SK-N-SH treated with all-trans-retinoic acid at 6 μM for 48 hours (cell line): ENCODE measurements at places on chromosomes 2 and 18.

DNA sequence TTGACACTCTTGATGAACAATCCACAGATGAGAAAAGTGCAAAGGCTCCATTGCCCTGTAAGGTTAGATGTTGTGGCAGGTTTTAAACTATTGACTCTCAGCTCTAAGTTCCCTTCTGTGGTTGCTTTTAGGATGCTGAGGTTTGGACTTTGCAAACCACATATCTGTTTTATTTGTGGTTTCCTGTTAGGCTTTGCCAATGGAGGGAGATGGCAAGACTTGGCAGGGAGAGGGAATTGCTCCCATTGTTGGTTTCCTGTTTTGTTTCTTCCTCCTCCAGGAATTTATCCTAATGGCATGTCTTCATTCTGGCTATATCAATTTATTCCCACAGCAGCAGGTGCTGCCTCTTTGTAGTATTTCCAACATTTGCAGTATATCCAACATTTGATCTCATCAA lies 772.3 kb downstream of the LRRTM4 start:
- no peak for ATAC-seq

DNA sequence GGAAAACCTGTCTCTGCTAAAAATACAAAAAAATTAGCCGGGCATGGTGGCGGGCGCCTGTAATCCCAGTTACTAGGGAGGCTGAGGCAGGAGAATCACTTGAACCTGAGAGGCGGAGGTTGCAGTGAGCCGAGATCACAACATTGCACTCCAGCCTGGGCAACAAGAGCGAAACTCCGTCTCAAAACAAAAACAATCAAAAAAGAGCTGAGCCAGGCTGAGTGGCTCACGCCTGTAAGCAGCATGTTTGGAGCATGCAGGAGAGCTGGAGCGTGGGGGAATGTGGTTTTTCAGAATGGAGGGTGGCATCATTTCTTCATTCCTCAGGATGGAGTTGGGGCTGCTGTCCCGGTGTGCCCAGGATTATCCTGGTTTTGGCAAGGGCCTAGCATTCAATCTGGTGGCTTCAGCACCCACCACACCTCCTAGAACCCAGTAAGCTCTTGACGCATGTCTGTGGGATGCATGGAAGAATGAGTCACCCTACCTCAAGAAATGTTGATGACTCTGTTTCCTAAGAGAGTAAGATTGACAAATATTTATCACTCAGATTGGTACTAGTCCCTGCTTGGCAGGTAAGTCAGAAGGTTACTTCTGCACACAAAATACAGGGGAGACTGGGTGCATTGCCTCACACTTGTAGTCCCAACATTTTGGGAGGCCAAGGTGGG lies 90.2 kb upstream of the ODC1 start:
- peak; percentile 48 for ATAC-seq

DNA sequence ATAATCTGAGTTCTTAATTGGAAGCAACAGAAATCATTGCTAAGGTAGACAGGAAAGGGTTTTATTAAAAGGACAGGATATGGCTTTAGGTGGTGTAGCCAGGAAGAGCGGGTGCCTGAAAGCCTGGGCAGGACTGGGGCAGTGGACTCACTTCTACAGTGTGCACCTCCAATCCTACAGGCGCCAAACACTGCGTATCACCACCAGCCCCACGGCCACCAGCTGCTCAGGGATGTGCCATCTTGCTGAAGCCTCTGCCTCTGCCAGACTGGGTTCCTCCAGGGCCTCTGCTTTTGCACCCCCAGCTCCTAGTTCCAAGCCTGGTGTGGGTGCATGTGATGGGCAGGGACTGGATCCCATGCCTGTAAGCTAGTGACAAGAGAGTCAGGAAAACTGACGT lies 29.7 kb upstream of the DPYSL5 start:
- ATAC-seq: 0 out of 3 replicates have a peak, but pooled peaks have one; percentile 25

DNA sequence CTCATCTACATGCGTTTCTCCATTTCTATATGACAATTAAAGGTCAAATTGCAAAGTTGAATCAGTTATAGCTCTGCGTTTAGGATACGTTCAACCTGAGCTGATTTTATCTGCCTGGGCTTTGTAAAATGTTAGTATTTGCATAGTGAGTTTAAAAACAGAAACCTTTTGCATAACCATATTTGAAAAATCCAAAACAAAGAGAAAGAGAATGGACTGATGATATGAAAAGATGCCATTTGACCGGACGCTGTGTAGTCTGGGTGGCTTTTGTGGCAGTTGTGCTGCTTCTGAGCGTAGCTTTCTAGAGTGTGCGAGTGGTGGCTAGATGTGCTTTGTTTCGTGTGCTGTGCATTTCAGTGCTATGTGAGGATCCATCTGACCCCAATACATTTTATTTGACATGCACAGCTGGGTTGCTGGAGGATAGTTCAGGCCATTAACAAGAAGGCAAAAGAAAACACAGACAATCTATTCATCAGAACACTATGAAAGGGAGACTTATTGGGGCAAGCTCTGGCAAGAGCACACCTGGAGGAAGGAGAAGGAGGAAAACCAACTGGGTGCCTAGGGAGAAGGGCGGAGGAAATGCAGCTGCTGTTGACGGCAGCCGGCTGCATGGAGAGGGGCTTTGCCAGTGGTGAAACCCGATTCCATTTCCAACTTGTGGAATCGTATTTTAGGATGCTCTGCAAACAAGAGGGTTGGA lies 126.8 kb downstream of the ACOXL start:
- ATAC-seq: no peak

DNA sequence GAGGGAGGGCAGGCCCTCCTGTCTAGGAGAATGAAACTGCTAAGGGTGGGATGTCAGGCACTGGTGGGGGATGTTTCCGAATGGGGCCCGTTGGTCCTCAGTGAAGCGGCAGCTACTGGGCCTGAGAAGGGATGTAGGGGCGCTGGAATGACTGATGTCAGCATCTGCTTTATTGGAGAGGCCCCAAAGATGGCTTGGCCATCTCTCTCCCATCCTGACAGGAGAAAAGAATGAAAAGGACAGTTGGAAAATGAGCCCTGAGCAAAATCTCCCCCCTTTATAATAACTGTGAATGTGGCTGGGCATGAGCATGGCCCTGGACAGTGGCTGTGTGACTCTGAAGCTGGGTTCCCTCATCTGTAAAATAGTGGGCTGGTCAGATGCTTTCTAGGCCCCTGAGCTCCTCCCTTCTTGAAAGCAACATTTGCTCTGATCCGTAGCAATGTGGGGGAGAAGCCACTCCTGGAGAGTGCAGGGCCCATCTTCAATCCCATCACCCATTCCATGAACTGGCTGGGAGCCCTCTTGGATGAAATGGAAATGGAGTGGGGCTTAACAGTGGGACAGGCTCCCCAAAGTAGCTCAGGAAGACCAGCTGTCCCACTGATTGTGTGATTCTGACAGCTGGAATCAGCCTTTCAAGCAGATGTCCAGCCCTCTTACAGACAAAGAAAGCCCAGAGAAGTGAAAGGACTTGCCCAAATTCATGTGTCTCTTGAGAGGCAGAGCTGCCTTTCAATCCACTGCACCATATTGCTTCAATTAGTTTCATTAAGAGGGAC lies 232.7 kb upstream of the SMAD2 start:
- ATAC-seq: no peak

GRCh38 chr2:132871831-132872230 lies 201.8 kb upstream of the LYPD1 start:
- no peak; the same call in 2 of the 3 replicates for ATAC-seq

- ATAC-seq: no peak
Measured at GRCh38 chr18:2135309-2135708, 436.0 kb downstream of the METTL4 start.

DNA sequence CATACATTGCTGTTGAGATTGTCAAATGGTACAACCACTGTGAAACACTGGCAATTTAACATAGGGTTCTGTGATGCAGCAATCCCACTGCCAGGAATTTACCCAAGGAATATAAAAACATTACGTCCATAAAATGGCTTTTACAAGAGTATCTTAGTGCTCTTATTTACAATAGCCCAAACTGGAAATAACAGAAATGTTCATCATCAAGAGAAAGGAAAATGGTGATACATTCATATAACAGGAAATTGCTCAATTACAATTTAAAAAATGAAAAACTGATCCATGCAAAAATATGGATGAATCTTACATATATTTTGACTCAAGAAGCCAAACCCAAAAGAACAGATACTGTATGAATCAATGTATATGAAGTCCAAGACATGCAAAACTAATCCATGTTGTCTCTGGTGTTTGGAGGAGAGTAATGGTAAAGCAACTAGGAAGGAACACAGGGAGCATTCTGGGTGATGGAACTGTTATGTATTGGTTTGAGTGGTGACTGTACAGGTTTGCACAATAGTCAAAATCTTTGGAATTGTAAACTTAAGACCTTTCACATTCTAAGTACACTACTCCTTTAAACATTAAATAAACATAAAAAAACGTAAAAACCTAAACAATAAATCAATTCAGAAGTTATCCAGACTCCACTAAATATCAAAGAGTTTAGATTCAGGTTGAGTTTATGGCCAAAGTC lies 104.8 kb upstream of the WDR75 start:
- no peak for ATAC-seq
